ENCODE measurements at places on chromosomes 4 and X.

DNA sequence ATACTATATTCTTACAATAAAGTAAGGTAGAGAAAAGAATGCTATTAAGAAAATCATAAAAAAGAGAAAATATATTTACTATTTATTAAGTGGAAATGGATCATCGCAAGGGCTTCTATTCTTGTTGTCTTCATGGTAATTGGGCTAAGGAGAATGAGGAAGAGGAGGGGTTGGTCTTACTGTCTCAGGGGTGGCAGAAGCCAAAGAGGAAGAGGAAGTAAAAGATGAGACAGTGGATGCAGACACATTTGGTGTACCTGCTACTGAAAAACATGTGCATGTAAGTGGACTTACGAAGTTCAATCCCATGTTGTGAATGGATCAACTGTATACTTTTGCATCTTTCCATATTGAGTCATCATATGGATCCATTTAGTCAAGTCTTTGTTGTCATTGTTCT is 1502.1 kb upstream of the ADGRL3 start:
- DNase-seq = no peak

GRCh38 chr4:3211866-3212265 is 37.1 kb upstream of the MSANTD1 start:
- DNase-seq = no peak

GRCh38 chr4:26152056-26152455 is 168.8 kb upstream of the RBPJ start:
- no peak for DNase-seq

DNA sequence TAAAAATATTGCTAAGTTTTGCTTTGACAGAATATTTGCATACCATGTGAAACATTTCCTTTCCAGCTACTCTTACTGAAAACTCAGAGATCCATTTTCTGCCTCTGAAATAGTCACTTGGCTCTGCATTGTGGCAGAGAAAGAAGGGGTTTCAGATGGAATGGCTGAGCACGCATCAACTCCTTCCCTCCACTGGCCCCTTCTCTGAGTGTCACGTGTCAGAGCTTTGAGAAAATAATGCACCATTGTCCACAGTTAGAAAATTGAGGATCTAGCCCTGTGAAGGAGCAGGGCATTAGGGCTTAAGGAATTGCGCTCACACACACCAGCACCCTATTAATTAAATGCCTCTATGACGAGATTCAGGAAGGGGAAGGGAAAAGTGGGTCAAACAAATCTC is 78.8 kb upstream of the FAT4 start:
- DNase-seq = no peak

DNA sequence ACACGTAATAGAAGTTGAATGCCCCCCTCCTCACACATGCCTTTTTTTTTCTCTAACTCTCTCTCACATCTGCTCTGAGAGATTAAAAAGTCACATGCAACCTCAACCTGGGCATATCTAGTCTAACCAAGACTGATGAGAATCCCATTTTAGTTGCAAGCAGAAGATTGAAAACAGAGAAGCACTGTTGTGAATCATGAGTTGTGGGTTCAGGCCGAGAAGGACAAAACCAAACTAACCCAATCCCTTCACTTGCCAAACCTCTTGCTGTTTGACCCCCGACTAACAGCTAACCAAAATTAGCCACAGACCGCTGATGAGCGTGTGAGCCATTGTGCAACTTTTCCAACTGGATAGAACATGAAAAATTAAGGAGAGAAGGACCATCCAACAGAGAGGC is 31.8 kb downstream of the CXCL1 start:
- DNase-seq = no peak

DNA sequence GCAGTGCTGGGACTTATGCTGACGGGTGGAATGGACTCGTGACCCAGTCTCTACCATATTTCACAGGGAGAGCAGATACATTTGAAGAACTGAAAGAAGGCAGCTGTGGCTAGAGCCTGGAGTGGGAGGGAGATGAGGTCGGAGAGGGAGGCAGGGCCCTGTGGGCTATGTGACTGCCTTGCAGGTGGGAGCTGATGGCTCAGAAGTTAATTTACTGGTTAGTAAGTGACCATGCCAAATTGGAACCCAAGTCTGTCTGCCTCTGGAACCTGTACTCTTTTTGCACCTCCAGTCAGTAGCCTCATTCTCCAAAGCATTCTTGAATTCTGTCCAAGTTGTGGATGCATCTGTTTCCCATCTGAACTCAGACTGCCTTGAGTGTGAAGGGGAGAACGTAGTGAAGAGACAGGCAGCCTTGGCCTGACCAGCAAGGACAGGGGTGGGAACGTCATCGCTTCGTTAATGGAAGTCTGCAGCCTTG is 92.3 kb downstream of the REPS2 start:
- no peak for DNase-seq

- DNase-seq = no peak
These were observed 8.2 kb downstream of the BMP2K start for GRCh38 chr4:78784236-78784865.

- DNase-seq = no peak
These were observed 83.8 kb downstream of the FHDC1 start for GRCh38 chr4:153019906-153020305.

DNA sequence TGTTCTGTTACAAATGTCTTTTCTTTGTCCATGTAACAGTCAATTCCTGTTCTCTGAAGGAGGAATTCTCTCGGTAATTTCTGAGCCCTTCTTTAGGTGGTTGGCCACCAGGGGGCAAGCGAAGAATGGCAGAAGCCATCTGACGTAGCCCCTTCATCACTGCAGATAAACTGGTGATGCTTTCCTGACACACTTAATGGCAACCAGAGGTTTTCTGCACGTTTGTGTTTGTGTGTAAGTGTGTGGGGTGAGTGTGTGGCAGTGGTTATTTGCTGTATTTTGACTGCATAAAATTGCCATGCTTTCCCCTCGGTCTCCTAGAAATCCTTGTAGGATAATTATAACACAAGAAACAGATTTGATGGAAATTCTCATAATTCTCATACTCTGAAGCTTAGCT is 64.8 kb upstream of the STOX2 start:
- peak; percentile 46 for DNase-seq

DNA sequence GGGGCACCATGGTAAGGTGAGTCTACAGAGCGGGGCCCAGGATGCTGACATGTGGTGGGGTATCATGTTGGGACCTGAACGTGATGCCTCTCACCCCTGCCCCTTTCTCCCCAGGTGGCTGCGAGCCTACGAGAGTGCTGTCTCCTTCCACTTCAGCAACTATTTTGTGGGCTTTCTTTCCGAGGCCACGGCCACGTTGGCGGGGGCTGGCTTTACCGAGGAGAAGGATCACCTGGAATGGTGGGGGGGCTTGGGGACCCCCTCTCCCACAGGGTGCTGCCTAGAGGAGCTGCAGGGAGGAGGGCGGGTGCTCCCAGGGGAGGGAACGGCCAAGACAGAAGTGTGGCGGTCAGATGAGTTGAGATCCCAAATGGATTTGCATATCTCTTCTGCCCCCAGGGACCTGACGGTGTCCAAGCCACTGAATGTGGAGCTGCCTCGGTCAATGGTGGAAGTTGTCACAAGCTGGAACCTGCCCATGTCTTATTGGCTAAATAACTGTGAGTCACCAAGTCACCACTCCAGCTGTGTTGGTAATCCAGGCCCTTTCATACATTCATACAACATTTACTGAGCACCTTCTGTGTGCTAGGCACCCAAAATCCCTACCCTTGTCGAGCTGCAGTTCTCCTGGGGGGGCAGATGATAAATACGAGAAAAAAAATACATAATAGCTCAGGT is 5.5 kb downstream of the PORCN start:
- no peak for DNase-seq

DNA sequence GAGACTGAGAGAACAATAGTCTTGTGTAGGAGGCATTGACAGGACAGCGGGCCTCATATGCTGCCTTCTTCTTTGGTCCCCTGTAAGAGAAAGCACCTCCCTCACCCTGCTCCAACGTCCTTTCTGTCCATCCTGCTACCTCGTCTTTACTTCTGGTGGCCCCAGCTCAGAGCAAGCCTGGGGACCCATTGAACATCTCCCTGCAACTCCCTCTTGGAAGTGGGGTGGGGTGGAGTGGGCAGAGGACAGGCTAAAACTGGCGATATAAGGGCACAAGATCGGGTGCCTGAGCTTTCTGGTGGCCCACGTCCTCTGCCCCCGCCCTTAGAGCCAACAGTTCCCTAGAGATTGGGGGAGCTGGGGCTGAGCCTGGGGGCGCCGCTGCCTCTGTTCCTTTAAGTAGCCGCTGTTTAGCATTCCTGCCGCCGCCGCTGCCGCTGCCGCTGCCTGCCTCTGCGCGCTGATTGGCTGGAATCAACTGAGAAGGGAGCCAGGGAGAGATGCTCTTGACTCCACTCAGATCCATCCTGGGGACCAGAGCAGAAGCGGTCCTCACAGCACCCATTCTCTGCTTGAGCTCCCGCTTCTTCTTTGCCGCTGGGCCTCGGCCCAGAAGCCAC is at the start of gene DLG3:
DLG3 (plus strand) TSS at position 510 of the 620 bp plus-strand sequence. CDS start 367 bp downstream, outside the sequence.
- peak; percentile 31 for DNase-seq

GRCh38 chr4:6221851-6222760 is 21.8 kb upstream of the JAKMIP1 start:
- DNase-seq = peak; percentile 24

GRCh38 chr4:54365691-54366090 is 136.6 kb downstream of the PDGFRA start:
- no peak for DNase-seq

DNA sequence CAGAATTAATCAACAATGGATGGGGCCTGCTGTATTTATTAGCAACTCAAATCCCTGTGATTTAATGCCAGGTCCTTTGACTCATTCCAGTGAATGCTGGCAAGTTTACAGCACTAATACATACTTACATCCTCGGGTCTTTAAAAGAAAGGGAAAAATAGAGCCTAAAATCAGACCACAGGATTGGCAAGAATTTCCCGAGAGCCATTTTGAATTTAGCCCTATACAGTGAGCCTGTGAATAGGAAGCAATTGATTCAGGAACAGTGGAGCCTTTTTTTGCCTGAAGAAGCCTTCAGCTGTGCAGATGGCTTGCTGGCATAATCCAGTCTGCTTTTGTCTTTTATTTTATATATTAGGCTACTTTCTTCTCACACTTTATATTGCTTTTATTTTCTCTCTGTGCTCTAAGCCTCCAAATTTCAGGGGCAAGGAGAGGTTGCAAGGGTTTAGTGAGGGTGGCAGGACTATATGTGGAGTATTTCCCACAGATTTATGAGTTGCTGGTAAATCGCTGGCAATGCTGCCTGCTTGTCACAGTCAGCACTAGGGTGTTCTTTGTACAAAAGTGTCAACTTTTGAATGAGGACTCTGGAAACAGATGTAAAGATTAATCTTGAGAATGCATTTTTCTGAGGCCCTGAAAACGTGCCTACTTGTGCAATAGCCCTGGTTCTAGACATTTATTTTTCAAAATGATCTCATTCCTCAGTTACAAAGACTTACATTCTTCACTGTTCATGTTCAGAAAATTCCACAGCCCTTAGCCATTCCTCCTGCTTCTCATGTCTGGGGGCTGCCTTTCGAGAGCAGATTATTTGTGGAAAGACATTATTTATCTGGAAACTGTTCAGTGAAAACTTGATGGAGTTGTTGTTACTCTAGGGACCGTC is 303.5 kb downstream of the SPRY1 start:
- no peak for DNase-seq

GRCh38 chr4:3257103-3257555 is 8.2 kb downstream of the MSANTD1 start:
- DNase-seq = no peak

DNA sequence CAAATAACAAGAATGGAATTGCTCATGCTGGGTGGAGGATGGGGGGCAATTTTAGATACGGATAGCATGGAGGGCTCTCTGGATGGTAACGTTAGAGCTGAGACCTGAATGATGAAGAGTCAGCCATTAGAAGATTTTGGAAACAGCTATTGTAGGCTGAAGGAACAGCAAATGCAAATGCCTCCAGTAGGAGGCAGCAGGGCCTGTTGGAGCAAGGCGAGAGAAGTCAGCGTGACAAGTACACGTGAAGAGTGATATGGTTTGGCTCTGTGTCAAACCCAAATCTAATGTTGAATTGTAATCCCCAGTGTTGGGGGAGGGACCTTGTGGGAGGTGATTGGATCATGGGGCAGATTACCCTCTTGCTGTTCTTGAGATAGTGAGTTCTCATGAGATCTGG is 59.3 kb upstream of the SOD3 start:
- no peak for DNase-seq

DNA sequence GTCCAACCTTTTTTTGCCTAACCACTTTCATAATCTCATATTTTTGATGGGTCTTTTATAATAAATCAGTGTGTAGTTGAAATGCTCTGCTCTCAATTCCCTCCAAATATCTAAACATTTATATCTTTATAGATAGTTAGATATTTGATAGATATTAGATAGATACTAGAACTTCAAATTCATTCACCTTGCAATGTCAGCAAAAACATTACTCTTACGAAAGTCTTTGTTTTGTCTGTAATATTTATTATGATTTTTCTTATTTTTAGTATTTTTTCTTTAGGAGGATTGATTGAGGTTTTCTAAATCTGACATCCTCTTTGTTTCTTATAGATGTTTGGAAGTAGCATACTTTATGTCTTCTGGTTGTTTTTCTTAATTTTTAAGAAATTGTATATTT is 2563.6 kb downstream of the PCDH7 start:
- no peak for DNase-seq

- no peak for DNase-seq
These were observed 9.5 kb downstream of the GSX2 start for GRCh38 chr4:54109241-54110018.

DNA sequence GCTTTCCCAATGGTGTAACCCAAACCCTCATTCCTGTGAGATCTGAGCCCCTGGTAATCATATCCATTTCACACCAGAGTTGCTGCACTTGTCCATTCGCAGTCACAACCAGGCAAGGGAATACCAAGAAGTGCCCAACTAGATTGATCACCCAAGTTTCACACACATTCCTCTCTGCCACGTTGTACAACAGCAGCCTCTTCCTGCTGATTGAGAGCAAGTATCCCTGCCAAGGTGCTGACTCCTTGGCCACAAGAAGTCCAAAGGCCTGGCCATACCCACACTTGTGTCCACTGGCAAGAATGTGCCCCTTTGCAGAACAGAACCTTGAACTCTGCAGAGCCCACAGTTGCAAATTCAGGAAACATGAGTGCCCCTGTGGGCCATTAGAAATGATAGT is 6.5 kb upstream of the ACOT9 start:
- no peak for DNase-seq

- no peak for DNase-seq
These were observed 61.1 kb upstream of the MTM1 start for GRCh38 chrX:150507251-150507856.

DNA sequence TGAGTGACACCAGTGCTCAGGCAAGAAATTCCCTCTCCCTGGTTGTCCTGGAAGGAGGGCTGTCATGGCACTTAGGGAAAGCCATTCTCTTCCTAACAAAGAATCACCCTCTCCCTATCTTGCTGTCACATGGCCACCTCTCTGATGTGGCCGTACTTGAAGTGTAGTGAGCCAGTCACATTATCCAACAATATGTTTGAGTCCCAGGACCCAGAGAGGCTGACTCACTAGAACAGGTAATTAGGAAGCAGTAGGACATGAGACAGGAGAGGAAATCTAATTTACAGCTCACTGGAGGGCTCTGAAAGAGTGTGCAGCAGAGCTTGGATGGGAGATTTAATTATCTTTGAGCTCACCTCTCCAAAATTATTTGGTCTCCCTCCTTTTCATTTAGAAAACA is 299.1 kb downstream of the ARHGAP24 start:
- no peak for DNase-seq
